ENCODE measurements at places on chromosomes 2 and 18.

GRCh38 chr2:102523651-102524050 lies 50.6 kb downstream of the SLC9A4 start:
- no peak for DNase-seq

DNA sequence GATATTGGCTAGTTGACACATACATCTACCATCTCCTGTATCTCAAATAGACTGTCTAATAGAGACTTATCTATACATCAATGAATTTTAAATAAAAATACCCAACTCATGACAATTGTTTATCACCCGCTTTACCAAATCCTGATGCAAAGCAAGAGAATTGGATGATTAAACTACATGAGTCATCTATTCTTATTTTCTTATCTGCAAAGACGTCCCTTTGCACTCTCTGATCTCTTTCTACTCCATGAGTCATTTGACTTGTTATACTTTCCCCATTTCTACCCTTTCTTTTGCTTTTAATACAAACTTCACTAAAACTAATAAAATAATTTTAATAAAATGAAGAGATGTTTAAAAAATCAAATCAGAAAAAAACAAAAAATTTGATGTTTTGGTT lies 261.7 kb upstream of the MAP2 start:
- no peak for DNase-seq

GRCh38 chr18:21453511-21453901 lies 147.0 kb downstream of the ESCO1 start:
- no peak for DNase-seq

DNA sequence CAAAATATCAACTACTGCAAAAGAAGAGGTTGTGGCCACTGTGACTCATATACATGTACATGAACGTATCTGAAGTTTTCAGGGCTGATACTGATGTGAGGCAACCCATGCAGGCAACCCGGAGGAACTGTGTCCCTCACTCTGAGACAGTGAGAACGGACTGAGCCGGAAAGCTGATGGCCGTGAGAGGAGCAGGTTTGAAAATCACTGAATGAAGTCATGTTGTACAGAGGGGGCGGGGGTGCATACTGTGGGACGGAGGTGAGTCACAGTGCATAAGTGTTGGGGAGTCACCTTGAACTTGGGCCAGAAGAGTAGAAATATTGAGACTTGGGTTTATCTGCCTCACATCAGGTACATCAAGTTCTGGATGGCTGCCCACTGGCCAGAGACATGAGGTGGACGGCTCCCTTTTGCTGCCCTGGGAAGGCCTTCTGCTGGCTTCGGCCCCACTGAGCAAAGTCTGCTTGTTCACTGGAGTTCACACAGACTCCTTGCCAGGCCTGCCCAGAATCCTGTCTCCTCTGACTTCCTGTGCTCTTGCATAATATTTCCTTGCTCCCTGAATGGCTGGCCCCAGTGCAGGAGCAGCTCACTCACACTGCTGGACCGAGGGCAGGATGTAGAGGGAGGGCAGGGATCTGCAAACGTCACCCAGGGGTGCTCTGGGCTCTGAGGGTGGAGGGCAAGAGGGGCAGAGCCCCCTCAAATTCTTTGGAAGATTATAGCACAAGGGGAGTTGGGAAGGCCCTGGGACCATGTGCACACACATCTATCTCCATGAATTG lies 18.1 kb downstream of the EPAS1 start:
- DNase-seq: peak; percentile 90

- DNase-seq: no peak
These were observed 415.9 kb downstream of the NBAS start for GRCh38 chr2:15145046-15145817.

- no peak for DNase-seq
These were observed 51.1 kb upstream of the EHBP1 start for GRCh38 chr2:62654423-62654791.

DNA sequence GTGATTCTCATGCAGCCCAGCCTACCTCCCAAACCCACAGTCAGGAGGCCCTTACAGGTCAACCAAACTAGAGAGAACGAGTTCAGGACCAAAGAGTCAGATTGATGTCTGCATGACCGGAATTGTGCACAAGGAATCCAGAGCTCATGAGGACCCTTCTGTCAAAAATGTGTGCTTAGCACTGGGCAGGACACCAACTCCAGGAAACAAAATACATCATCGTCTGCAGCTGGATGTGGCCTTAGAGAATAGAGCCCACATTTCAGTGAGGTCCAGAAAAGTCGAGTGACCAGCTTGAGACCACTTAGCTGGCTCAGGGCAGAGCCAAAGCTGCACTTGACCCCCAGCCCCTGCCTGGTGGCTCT lies 3.2 kb downstream of the TNS1 start:
- DNase-seq: no peak
